ENCODE measurements at places on chromosomes 1 and 21.

- no peak for DNase-seq
Observed at GRCh38 chr21:26806801-26807295, 38.4 kb downstream of the ADAMTS1 start.

GRCh38 chr1:178418284-178418955, 78.3 kb downstream of the CLEC20A start:
- DNase-seq = no peak

DNA sequence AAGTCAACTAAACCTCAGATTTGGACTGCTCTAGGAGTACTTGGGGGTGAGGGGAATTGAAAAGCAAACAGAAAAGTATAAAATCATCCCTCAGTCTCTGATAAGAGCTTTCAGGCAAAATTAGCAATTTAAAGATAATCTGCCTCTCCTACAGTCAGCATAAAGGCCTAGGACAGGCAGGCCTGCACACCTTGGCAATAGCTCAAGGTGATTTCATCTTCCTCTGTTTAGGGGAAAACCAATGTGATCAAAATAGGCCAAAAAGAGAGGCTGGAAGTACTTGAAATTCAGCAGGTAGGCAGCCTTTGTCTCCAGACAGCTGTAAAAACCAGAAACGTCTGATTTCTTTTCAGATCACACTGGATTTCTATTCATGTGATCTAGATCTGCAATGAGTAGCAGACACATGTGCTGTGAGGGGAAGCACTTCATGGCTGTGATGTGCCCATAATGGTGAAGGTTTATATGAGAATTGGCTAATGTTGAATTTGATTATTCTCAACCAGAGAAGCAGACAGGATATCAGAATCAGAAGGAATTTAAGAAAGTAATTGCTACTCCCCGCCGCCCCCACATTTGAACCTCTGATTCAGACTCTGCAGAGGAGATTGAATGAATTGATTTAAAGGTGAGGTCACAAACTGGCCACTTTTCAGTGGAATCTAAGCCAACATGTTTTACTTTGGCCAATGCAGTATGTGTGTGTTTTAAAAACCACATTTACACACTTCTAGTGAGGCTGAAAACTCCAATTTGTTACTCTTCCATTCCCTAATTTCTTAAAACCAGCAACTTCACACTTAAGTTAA, 45.8 kb upstream of the DNASE2B start:
- DNase-seq = no peak

- DNase-seq = no peak
Observed at GRCh38 chr1:209265301-209265700, 318.2 kb upstream of the CAMK1G start.

GRCh38 chr1:245217853-245218608, 63.2 kb downstream of the KIF26B start:
- DNase-seq = no peak

DNA sequence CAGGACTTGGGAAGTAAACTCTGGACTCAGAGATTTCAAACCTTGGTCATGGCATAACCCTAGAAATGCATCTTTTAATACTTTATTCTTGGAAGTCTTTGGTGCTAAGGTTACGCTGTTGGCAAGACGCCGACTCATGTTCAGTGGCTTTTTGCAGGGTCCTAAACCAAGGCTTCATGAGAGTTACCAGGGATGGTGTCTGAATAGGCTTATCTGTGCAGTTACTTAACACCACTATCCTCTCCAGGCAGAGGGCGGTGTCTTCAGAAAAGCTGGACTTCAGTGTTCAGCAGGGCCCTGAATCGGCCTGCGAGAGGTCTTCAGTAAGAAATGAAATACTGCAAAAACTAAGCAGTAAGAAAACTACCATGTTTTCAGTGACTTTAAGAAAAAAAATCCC, 58.3 kb downstream of the SIM2 start:
- DNase-seq = no peak

GRCh38 chr1:182617014-182617429, 12.8 kb upstream of the RGS16 start:
- DNase-seq = no peak

DNA sequence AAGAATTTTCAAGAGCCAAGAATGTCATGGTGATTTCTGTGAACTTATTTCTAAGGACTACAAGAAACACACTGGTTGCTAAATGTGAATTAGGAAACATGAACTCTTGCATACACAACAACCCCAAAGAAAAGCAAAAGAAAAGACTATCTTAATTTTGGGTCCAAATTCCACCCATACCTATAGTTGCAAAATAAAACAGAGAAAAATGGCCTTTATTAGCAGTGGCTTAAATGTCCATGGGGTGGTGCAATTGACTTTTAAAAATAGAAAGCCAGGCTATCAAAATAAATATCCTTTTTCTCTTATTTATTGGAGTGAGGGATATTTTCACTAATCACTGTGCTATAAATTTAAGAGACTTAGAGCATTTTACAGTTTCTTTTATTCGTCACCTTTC, 80.9 kb upstream of the DPYD start:
- DNase-seq = no peak

DNA sequence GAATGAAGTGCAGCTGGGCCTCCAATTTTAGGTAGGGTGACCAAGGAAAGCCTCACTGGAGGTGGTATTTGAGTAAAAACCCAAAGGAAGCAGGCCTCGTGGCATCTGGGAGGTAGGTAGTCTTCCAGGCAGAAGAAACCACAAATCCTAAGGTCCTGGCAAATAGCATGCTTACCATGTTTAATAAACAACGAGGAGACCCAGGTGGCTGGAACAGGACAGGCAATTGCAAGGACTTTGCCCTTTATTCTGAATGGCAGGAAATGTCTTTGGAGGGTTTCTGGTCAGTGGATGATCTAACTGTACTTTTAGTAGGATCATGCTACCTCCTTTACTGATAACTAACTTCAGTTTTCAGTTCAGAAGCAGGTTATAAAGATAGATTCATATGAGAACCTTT, 52.2 kb downstream of the EPB41 start:
- DNase-seq = no peak

GRCh38 chr1:150234309-150234565, 1.7 kb downstream of the ANP32E start:
- DNase-seq = no peak

DNA sequence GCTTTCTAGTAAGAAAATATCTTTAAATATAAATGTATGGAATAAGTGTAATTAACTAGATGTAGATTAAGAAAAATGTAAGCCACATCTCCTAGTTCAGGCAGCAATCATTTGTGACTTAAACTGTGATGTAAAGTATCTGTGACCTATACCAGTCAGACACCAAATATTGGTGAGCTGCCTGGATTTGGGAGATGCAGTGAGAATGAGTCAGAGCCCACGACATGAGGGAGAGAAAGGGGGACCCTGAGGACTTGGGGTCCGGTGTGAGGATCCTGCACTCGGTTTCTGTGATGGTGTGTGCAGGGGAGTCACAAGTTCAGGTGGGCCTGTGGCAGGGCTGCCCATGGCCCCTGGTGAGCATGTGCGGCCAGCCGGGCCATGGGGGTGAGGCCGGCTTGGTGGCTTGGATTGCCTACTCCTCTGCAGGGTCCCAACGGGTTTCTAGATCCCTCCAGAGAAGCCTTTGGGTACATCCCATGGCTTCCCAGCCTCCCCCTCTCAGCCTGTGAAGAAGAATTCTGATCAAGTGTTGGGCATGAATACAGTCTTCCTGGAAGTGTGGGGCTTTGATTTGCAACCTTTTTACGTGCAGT, 19.0 kb upstream of the ABCG1 start:
- no peak for DNase-seq

Measured in activated T-helper 1 cell treated with anti-CD3 and anti-CD28 coated beads, Interleukin-2, amount 50 U/mL, for 16 hours (primary cell).